ENCODE measurements at places on chromosomes 1 and 21.

DNA sequence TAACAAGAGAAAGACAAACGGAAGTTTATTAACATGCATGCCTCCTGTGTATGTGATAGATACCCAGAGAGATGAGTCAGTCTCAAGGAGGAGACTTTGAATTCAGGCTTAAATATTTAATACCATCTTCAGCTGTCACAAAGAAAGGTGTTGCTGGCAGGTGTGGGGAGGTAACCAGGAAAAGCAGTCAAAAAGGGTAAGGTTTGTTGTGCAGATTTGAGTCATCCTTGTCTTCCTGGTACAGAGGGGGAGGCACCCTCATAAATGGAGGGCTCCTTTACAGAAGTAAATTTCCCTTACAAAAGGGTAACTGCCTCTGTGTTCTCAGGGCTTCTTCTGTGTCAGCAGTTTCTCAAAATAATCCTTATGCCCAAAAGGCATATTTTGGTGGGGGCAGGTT, 75.2 kb upstream of the B3GALT5 start:
- no peak for DNase-seq

DNA sequence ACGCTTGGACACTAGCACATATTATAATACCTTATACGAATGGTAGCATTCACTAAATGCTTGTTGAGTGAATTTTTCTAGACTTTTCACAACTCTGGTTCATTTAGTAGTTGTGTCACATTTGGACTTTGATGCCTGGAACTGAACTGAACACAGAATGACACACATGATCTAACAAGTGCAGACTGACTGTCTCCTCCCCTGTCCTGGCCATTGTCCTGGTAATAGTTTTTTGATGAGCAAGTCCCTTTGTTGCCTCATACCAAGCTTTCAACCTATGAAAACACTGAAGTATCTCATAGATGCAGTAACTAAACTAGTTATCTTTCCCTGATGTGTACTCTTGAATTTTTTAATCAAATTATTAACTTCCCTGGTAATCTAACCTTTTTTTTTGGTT, 66.4 kb downstream of the LRRC8D start:
- DNase-seq, result no peak

- no peak for DNase-seq
Observed at GRCh38 chr1:74763807-74764206, 30.9 kb downstream of the TYW3 start.

GRCh38 chr1:178942285-178943198, 71.7 kb upstream of the ANGPTL1 start:
- DNase-seq, result peak; percentile 66

GRCh38 chr1:184408580-184408979, 21.8 kb downstream of the C1orf21 start:
- DNase-seq, result no peak

GRCh38 chr1:154943649-154944400, 7.3 kb upstream of the PMVK start:
- DNase-seq, result no peak

- DNase-seq, result no peak
Observed at GRCh38 chr21:42175110-42175710, 43.7 kb upstream of the ABCG1 start.

DNA sequence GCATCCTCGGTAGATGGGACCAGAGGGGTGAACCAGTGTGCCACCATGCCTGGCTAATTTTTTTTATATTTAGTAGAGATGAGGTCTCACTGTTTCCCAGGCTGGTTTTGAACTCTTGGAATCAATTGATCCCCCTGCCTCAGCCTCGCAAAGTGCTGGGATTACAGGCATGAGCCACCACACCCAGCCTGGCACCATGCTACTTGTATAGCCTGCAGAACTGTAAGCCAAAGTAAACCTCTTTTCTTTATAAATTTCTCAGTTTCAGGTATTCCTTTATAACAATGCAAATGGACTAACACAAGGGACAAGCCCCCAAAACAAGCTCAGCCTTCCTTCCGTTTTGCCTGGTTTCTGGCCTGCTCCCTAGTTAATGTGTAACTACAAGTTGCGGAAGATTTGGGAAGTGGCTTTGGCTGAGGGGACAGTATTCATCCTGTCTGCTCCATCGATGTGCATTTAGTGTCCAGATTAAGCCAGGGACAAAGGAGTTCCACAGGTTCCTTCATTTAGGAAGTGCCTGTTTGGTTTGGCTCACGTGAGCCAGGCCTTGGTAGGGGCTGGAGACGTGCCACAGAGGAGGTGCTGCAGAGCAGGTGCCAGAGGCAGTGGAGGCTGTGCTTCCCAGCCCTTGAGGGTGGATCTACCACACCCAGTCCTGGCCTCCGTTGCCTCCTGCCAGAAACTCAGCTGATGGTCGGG, 4.4 kb downstream of the AVPR1B start:
- DNase-seq, result no peak

Measured in astrocyte (in vitro differentiated cells and primary cell).